ELF-1 (cell line): ENCODE measurements at places on chromosomes 2 and 18.

DNA sequence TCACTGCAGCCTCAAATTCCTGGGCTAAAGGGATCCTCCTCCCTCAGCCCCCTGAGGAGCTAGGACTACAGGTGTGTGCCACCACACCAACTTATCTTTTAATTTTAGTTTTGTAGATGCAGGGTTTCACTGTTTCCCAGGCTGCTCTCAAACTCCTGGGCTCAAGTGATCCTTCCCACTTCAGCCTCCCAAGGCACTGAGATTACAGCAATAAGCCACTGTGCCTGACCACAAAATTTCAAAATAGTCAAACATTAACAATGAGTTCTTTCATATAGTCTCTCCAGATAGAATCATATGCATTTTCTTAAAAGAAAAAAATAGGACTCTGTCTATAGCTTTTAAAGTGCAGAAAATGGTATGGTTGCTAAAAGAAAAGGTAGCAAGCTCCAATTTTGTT is 24.9 kb upstream of the PID1 start:
- DNase-seq: no peak

DNA sequence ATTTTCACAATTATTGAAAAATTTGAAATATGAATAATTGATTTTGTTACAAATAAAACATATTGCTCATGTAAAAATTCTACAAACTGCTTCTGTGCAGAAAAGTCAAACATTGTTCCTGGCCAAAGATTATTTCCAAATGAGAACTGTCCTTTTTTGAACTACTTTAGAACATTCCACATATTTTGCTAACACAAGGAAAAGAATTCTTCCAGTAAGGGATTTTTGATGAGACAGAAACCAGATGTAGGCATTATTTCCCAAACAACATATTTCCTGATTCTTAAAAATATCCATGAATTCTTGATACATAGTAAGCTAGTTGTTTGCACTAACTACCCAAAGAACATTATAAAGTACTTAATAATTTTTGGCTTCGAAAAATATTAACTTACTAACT is 715.2 kb downstream of the CCDC85A start:
- DNase-seq: no peak

- DNase-seq: no peak
Observed at GRCh38 chr2:116733699-116734098, 1080.8 kb upstream of the DDX18 start.

DNA sequence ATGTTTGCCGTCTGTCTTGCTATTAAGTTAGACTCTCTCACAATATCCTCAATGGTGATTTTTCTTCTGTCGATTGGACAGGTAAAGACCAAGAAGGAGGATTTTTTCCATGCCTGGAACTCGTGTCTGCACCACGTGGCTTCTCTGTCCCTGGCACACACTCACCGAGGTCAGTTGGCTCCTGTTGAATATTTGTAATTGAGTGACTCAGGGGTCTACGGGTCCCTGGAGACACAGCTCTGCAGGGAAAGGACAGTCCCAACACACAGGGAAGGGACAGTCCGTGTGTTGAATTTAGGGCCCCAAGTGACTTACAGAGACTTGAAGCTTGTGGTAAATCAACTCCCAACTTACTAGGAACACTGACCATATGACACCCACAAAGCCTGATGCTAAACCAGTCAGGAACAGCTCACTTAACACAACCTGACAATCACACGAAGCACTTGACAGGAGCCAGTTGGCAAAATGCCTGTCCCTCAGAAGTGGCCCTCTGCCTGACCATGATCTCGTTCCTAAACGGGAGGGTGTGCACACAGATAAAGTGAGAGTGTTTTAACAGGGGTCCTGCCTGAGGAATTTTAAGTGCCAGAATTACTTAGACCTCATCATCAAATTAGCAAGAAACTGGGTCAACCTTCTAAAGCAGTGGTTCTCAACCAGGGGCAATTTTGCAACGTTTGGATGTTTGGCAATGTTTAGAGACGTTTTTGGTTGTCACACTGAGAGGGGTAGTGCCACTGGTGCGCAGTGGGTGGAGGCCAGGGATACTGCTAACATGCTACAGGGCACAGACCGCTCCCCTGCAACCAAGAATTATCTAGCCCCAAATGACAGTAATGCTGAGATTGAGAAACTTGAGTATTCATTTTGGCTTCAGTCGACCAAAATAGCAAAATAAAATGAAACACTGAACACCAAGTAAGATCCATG is 88.9 kb upstream of the BCL2L11 start:
- DNase-seq: no peak

- DNase-seq: peak; percentile 23
Observed at GRCh38 chr18:75203416-75204268, 5.3 kb downstream of the PTGR3 start.

- no peak for DNase-seq
Observed at GRCh38 chr18:24930971-24931370, 421.0 kb downstream of the ZNF521 start.

- DNase-seq: no peak
Observed at GRCh38 chr2:65436824-65437221, 4.4 kb upstream of the SPRED2 start.
